ENCODE measurements at places on chromosomes 12 and 14.

GRCh38 chr14:72793156-72793939, 100.6 kb downstream of the DPF3 start:
- DNase-seq, result no peak

- DNase-seq, result no peak
Observed at GRCh38 chr12:127383281-127383680, 883.7 kb upstream of the TMEM132C start.

- no peak for DNase-seq
Observed at GRCh38 chr14:99541677-99542470, 60.7 kb downstream of the CCNK start.

GRCh38 chr12:48629541-48629940, 52.5 kb downstream of the KANSL2 start:
- DNase-seq, result no peak

GRCh38 chr12:95460105-95460504, 13.8 kb upstream of the METAP2 start:
- DNase-seq, result no peak

All from skin of body (tissue), 3 donors.